ENCODE measurements at places on chromosomes 4 and X. TPM values are rescaled to one million over a fixed set of nuclear protein-coding genes. Genes with fewer than 3 reads are reported as not detected.

The TLR6 gene
- total RNA-seq, result 1.9 TPM

The CSAG3 gene
- total RNA-seq, result not detected

The CCNB3 gene
- 10.9 TPM for total RNA-seq

The BEX5 gene
- total RNA-seq, result 0.92 TPM

The F8 gene
- 7.3 TPM for total RNA-seq

The MAGEE1 gene
- total RNA-seq, result 2.7 TPM

The ADH6 gene
- not detected for total RNA-seq

The HHIP gene
- 4.4 TPM for total RNA-seq

- DNase-seq, result no peak
Observed at GRCh38 chr4:79798047-79798446, 275.0 kb downstream of the ANTXR2 start.

DNA sequence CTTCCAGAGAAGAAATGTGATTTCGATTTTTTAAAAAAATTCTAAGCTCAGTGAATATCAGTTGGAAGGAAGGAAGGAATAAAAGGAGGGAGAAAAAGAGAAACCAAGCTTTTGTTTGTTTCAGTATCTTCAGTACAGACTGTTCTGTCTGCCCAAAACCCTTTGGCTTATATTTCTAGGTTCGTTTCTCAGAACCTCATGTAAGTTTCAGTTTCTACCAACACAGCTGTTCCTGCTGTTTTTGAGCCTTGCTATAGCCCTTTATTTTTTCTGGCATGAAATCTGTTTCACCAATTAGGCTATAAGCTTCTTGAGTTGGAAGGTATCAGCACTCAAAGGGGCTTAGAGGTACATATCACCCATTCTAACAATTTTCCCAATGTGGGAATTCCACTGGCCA lies 157.9 kb downstream of the GBA3 start:
- DNase-seq, result peak; percentile 4

- DNase-seq, result no peak
Observed at GRCh38 chr4:31045151-31045550, 325.0 kb downstream of the PCDH7 start.

- DNase-seq, result peak; percentile 14
Observed at GRCh38 chr4:184838249-184839074, 12.7 kb upstream of the ACSL1 start.

DNA sequence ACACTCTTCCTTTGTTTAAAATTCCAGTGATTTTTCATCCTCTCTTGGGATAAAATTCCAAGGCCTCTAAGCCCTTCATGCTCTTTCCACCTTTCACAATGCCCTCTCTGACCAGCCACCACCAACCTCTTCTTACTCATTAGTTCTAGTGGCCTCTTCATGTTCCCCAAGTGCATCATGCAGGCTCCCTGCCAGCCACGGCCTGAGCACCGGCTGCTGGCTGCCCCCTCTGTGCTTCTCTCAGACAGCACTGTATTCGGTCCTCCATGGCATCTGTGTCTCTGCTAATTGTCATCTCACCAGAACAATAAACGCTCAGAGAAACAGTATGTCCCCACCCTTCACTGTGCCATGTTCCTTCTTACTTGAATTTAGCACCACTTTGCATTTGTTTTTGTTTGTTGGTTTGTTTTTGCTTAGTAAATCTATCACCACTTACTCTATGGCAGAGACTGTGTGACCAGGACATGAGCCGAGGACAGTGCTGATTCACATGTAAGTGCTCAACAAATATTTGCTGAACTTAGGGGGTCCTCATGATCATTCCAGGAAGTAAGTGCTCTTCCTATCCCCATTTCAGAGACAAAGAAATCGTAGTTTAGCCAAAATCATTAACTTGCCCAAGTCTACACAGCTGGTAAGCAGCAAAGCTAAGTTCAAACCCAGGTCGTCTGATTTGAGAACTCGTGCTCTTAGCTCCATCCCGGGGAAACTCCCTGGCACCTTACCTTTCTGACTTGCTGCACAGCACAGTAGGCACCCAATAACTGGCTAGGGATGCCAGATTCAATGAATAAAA lies 77.1 kb upstream of the UCP1 start:
- DNase-seq, result no peak

- DNase-seq, result no peak
Observed at GRCh38 chr4:104385713-104386112, 109.0 kb downstream of the CXXC4 start.

GRCh38 chr4:89491761-89492160 lies 184.2 kb upstream of the GPRIN3 start:
- no peak for DNase-seq

DNA sequence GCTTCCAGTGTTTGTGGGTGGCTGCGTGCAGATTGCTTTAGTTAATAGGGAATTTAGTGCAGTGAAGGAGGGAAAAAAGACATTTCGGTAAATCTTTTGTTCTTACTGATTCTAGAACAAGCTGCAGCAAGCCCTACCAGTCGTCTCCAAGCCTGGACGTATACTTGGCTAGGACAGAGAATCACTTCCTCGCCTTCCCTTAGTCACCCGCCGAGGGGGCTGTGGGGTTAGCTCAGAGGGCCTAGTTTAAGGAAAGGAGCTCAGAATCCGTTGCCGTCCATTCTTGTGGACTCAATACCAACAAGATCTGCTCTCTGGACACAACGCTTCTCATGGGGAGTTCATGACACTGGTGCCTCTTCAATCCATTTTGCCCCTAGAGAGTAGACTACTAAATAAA lies 36.3 kb upstream of the FAT1 start:
- DNase-seq, result no peak

DNA sequence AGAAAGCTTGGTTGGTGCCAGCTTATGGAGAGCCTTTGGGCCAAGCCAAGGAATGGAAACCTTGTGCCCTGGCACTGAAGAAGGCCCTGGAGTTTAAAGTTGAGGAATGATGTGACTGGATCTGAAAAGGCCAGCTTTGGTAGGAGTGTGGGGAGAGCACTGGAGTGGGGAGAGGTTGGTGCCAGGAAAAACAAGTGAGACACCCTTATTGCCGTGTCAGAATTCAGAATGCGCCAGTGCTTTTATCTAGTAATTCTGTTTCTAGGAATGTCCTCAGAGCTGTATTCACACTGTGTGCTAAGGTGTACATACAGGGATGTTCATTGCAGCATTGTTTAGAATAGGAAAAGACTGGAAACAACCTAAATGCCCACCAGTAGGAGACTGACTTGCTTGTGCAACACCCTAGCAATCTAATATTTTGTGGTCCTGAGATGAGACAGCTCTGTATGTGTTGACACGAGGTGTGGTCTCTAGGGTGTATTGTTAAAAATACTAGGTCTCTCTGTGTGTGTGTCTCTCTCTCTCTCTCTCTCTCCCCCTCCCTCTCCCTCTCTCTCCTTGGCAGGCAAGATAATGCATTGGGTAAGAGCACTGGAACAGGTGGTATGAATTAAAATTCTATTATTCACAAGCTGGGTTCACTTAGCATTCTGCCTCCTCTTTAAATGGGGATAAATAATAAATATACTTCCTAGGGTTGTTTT lies 107.8 kb downstream of the GATB start:
- DNase-seq, result no peak

- DNase-seq, result no peak
Observed at GRCh38 chrX:84710611-84711010, 208.4 kb upstream of the HDX start.

DNA sequence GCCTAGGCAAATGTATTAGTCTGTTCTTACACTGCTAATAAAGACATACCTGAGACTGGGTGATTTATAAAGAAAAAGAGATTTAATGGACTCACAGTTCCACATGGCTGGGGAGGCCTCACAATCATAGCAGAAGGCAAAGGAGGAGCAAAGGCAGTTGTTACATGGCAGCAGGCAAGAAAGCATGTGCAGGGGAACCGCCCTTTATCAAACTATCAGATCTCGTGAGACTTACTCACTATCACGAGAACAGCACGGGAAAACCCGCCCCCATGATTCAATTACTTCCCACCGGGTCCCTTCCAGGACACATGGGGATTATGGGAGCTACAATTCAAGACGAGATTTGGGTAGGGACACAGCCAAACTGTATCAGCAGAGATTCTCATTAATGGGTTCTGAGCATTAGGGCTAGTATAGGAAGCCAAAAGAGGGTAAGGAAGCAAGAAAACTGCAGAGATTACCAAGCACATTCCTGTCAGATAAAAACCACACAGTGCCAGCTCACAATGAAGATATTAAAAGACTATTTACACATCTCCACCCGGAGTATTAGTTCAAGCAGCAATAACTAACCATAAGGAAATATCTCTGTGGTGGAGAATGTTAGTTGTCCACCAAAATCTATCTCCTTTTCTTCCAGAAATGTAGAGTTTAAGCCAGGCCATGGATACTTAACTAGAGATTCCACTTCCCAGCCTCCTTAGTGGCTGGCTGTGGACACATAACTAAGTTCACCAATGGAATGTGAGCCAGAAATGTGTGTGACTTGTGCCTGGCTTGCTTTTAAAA lies 61.2 kb upstream of the HOPX start:
- no peak for DNase-seq

- DNase-seq, result peak; percentile 72
Observed at GRCh38 chr4:139083607-139083955, 68.0 kb downstream of the NOCT start.

GRCh38 chr4:107988763-107989035 lies 990 bp upstream of the HADH start:
- DNase-seq, result no peak

DNA sequence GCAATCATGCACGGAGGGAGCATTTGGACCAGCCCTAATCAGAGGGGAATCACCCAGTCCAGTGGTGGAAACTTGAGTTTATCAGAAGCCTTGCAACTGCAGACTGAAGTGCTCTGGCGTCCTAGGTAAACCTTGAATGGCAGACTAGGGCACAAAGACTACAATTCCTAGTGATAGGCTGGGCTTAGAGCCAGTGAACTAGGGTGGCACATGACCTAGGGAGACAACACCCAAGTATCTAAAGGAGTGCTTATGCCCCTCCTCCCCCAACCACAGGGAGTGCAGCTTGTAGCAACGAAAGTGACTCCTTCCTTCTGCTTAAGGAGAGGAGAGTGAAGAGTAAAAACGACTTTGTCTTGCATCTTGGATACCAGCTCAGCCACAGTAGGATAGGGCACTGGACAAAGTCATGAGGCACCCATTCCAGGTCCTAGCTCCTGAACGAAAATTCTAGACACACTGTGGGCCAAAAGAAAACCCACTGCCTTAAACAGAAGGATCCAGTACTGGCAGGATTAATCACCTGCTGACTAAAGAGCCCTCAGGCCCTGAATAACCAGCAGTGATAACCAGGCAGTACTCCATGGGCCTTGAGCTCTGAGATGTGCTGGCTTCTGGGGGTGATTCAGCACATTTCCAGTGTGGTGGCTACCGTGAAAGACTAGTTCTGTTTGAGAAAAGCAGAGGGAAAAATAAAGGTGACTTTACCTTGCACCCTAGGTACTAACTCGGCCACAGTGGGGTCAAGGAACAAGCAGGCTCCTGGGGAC lies 58.7 kb upstream of the STARD8 start:
- DNase-seq, result no peak

DNA sequence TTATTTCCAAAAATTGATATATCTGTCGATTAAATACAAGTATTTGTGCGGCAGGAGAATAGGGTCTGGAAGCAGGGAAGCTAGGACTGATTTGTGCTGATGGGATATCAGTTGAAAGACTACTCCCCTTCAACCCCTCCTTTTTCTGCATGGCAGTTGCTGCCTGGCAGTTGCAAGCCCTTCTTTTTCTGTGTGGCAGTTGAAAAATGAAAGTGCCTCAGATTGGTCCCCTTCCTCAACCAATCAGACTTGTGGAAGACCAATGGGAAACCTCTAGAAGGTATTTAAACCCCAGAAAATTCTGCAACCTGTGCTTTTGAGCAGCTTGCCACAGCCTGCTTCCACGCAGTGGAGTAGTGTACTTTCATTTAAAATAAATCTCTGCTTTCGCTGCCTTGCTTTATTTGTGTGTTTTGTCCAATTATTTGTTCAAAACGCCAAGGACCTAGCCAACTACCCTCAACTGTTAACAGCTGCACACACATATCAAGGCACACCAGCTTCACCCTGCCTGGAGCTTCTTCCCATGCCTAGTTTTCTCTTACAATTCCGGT lies 1.5 kb upstream of the TMA16 start:
- DNase-seq, result peak; percentile 8

DNA sequence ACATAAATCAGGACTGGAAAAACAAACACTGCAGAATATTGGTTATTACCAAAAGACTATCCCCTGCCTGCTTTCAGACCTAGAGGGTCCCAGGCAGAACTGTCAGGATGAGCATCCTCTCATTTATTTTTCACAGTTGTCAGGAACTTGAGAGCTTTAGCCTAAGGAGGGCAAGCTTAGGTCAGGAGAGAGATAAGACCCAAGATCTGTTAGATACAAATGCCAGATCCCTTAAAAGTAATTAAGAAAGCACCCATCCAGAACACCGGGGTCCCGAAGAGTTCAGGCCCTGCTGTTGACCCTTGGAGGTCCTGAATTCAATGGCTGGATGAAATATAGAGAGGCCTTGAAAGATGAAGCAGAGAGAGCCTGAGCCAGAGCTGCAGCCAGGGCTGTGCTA lies 5.9 kb upstream of the MAGEB3 start:
- DNase-seq, result no peak

DNA sequence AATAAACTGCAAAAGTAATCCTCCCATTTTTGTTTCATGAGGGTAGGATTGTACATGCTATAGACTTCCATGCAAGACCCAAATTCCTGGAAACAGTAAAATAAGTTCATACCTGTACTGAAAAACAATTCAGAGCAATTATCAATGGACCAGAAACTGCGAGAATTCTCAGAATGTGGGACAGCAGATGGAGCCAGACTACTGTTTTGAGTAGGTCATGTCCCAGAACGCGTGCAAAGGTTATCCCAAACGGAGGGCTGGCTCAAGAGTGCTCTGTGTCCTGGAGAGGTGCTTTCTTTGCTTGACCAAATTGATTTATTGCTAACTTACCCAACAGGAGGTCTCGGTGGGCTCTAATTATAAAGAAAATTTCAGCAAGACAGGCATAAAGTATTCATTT lies 1.7 kb upstream of the MAGEH1 start:
- DNase-seq, result peak; percentile 2

DNA sequence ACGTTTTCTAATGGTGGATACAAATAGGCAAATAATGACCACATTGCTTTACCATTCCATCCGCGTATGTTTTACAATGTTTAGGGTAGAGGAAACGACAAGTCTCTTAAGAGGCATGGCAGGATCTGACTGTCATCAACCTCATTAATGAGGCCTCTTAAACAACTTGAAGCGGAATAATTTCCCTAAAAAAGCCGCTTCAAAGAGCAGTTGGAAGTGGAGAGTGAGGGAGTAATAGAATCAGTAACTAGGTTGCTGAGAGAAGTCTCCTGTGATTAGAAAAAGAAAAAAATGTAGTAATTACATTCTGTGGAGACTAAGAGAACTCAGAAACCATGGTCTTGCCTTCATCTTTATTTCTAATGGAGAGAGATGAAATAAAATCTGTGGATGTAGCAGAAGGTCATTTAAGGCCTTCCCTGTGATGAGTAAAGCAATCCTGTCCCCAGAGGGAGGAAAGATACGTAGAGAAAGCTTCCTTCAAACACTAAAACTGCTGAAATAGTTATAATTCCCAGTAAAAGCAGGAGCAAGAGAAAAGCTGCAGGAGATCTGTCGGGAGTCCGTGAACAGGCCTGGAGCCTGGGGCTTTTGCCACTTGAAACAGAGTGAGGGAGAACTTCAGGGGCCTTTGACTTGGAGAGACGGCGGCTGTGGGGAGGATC lies 11.1 kb upstream of the SEPSECS start:
- no peak for DNase-seq

GRCh38 chrX:115268421-115268820 lies 21.1 kb upstream of the LUZP4 start:
- no peak for DNase-seq

Data from tongue (tissue), 3 donors.